H9 (cell line): ENCODE measurements at places on chromosomes 4 and X. TPM values are rescaled to one million over a fixed set of nuclear protein-coding genes. Genes with fewer than 3 reads are reported as not detected.

DNA sequence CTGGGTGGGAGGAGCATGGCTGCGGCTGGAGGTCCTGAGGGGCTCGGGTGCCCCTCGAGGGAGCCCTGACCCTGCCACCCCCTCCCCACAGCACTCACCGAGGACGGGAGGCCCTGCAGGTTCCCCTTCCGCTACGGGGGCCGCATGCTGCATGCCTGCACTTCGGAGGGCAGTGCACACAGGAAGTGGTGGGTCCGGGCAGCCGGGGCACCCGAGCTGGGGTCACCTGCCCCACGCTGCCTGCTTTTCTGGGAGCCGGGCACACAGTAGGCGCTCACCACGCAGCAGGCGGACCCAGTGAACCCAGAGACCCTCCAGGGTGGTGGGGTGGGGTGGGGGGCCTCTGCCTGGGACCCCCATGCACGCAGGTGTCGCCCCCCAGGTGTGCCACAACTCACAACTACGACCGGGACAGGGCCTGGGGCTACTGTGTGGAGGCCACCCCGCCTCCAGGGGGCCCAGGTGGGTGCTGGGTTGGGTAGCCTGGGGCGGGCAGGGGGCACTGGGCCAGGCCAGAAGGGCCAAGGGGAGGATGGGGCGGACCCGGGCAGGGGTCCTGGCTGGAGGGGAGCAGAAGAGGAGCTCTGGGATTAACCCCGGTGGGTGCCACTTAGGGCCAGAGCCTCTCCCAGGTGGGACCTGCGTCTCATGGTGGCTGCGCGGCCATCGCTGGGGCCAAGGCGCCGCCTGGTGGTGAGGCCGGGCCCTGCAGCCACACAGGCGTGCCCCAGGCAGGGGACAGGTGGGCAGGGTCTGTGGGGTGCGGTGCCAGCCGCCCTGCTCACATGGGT is 1.4 kb downstream of the HGFAC start:
- DNase-seq = peak; percentile 73

DNA sequence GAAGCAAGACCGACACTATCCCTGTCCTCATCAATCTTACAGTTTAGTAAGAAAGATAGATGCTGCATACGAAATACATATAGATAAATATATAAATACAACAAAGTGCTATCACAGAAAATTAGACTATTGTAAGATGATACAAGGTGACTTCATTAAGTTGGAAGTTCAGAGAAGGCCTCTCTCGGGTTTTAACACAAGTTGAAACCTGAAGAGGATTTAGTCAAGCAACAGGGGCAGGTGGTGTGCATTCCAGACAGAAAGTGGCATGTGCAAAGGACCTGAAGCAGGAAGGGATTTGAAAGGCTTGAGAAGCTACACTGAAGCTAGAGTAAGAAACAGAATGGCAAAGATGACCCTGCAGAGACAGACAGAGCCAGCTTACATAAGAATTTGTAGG is 36.5 kb downstream of the USP46 start:
- no peak for DNase-seq

- no peak for DNase-seq
Observed at GRCh38 chr4:88137112-88137511, 21.3 kb downstream of the ABCG2 start.

- DNase-seq = no peak
Observed at GRCh38 chrX:106875151-106875550, 28.0 kb downstream of the RIPPLY1 start.

DNA sequence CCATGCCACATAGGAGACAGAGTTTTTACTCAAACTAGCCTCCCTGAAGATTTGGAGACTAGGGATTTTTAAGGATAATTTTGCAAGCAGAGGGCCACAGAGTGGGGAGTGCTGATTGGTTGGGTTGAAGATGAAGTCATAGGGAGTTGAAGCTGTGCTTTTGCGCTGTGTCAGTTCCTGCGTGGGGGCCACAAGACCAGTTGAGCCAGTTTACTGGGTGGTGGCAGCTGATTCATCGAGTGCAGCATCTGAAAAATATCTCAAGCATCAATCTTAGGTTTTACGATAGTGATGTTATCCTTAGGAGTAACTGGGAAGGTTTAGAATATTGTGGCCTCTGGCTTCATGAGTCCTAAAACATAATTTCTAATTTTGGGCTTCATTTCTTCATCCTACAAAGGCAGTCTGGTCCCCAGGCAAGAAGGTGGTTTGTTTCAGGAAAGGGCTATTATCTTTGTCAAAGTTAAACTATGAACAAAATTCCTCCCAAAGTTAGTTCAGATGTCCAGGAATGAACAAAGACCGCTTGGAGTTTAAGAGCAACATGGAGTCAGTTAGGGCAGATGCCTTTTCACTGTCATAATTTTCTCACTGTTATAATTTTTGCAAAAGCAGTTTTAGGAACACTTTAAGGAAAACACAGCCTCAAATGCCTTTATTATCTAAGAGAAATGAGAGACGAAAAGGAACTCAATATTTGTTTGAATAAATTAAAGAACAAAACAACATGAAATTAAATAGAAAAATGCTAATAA is 960.8 kb upstream of the PRKX start:
- no peak for DNase-seq

DNA sequence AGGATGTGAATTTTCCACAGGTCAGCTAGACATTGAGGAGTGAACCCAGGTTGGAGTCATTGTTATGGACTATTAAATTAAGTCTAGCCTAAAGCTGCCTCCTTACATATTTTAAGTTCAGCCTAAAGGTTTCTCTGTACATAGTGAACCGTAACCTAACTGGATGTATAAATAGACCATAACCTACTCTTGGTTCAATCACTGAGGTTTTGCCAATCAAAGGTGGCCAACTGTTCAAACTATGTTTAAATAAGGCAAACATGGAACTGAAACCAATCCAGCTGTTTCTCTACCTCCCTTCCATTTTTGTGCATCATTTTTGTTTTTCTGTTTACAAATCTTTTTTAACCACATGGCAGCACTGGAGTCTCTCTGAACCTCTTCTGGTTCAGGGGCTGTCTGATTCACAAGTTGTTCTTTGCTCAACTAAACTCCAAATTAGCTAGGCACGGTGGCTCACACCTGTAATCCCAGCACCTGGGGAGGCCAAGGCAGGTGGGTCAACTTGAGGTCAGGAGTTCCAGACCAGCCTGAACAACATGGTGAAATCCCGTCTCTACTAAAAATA is 43.9 kb upstream of the SFRP2 start:
- DNase-seq = no peak

DNA sequence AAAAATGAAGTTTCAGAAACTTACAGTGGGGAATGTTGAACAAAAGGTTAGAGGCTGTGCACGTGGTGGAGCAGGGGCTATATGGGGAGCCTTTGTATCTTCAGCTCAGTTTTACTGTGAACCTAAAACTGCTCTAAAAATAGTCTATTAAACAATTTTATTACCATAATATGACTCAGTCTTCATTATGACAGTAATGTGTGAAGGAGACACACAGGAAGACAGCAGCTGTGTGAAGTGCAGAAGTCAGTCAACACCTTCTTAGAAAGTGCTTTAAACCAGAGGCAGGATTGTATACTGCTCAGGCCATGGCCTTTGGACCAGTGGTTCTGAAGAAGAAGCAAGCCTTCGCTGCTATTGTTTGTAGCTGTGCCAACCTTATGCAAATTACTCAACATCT is 89.7 kb downstream of the ARHGAP10 start:
- no peak for DNase-seq

DNA sequence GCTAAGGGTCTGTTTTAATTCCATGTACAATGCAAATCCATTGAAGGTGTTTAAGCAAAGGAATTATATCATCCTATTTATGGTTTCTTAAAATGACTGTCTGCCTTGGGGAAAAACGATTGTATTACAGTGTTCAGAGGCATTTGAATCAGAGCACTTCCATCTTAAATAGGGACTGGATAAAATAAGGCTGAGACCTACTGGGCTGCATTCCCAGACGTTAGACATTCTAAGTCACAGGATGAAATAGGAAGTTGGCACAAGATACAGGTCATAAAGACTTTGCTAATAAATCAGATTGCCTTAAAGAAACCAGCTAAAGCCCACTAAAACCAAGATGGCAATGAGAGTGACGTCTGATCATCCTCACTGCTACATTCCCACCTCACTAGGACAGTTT is 1167.2 kb upstream of the PABPC4L start:
- no peak for DNase-seq

DNA sequence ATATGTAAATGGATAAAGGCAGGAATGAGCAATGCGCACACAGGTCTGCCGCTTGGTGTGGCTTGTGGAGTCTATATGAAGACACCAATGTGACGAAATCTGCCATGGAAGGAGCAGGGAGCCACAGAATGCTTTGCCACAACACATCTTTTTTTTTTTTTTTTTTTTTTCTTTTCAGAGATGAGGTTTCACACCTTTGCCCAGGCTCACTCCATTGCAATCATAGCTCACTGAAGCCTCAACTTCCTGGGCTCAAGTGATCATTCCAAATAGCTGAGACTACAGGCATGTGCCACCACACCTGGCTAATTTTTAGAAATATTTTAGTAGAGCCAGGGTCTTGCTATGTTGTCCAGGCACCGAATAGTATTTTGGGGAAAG is 17.4 kb upstream of the SLC34A2 start:
- DNase-seq = no peak

GRCh38 chrX:98405376-98405775 is 1521.7 kb downstream of the RPA4 start:
- DNase-seq = no peak

- DNase-seq = no peak
Observed at GRCh38 chrX:22389556-22390179, 117.0 kb downstream of the CBLL2 start.

DNA sequence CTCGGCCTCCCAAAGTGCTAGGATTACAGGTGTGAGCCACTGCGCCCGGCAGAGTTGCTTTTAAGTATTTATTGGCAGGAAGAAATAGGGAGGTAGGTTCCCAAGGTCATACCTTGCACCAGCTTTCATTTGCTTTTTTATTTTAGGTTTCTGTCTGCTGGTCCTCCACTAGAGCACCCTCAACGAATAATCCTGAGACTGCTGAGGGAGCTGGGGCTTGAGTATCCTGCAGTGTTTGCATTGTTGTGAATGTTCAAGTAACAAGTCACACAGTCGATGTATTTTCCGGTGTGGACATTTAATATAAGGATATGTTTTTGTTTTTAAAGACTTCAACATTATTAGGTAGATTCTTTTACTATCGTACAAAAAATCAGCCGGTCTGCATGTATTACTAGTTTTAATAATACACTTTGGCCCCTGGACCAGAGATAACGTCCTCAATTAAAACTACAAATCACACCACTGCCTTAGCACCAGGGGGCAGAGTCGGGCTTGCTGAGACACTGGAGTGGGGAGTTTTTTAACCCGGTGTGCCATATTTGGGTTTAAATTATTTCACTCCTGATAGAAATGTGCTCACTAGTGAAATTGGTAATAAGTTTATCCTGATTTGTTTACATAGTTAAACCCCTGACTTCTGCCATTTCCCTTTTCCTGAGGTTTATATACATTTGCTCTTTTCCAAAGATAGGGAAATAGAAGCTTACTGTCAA is 11.6 kb downstream of the SMIM20 start:
- DNase-seq = peak; percentile 55

- DNase-seq = no peak
Observed at GRCh38 chrX:43500996-43501694, 155.0 kb upstream of the MAOA start.

DNA sequence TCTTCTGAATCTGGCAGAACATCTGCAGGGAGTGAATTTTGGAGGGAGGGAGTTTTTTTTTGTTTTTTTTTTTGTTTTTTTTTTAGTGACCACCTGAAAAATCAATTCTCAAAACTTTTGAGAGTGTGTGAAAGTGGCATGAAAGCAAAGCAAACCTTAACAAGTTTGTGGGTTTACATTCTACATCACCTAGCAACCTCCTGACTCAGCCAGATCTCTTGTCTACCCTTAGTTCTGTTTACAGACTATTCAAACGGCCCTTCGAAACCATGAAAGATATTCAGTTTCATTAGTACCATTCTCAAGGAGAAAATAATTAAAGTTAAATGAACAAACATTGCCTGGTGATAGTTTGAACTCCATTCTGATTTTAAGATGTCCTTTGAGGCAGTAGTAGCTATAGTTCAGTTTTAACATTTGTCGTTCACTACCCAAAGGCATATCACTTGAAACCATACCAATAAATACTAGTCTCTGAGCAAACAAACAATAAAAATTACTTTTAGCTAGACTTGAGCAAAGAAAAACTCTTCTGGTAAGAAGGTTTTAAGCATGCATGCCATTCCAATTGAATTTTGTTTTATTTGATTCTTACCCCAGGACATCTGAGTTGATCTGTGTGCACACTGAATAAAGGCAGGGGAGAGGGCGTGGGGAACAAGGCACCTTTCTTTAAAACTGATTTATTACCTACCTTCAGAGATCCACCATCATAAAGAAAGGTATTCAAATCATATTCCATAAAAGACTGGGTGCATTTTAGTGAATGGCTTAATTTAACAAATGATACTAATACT is 137.7 kb downstream of the ARX start:
- no peak for DNase-seq

- DNase-seq = no peak
Observed at GRCh38 chrX:148885203-148885602, 384.8 kb downstream of the AFF2 start.

GRCh38 chr4:40629401-40630334 is at the start of gene RBM47:
RBM47 (minus strand) TSS chr4:40629864; CDS start chr4:40438893, 190,971 bp downstream.
- DNase-seq = peak; percentile 84

DNA sequence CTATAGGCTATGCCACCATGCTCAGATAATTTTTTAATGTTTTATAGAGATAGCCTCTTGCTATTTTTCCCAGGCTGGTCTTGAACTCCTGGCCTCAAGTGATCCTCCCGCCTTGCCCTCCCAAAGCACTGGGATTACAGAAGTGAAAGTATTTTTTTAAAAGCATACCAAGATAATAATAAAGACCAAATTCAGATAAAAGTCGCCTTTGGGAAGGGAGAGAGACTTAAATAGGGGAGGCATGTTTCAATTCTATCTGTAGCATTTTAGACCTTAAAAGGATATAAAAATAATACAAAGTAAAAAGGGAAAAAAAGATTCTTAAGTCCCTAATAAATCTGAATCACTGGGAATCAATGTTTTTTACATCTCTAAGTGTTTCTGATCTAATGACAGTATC is 108.9 kb downstream of the AFAP1 start:
- DNase-seq = no peak

- DNase-seq = no peak
Observed at GRCh38 chrX:36867143-36867542, 141.0 kb upstream of the FAM47C start.

DNA sequence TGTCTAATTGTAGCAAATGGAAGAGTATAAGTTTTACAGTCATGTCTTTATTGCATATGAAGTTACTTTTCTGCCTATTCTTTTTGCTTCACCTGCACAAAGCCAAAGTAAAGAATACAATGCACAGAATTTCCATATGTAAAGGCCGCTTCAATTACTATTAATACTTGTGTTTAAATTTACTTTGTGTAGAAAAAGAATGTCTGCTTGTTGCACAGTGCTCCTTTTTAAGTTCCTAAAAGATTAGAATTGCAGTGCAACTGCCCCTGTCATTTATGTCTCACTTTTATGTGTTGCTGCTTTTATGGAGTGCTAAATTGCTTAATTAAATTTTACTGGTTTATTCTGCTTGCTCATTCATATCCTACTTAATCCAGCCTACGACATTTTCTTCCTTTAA is 830.5 kb downstream of the PDHA2 start:
- no peak for DNase-seq

GRCh38 chrX:46882266-46882665 is 30.0 kb upstream of the JADE3 start:
- DNase-seq = peak; percentile 43

The MXRA5 gene
- total RNA-seq = 0.99 and 1.0 TPM in 2 replicates

The COX7B gene
- 253 and 254 TPM in 2 replicates for total RNA-seq

The PABPC1L2B gene
- 1.8 TPM in 2 replicates for total RNA-seq

The CCSER1 gene
- total RNA-seq = 0.37 and 0.57 TPM in 2 replicates

The TBC1D8B gene
- 2.6 TPM in 2 replicates for total RNA-seq

The CTBP1 gene
- total RNA-seq = 128 and 136 TPM in 2 replicates

The VEGFD gene
- total RNA-seq = 0.11 TPM in 1 of 2 replicates, not detected in the other

The TLL1 gene
- not detected in 2 replicates for total RNA-seq

The EIF2S3 gene
- 575 and 598 TPM in 2 replicates for total RNA-seq
